ENCODE measurements at places on chromosomes 13 and 19. TPM values are rescaled to one million over a fixed set of nuclear protein-coding genes. Genes with fewer than 3 reads are reported as not detected.

PGLYRP1 gene
- 1.6 TPM for total RNA-seq

INSR gene
- total RNA-seq: 75.5 TPM

GRCh38 chr19:43606569-43607229 lies 5.2 kb upstream of the SRRM5 start:
- DNase-seq: no peak

DNA sequence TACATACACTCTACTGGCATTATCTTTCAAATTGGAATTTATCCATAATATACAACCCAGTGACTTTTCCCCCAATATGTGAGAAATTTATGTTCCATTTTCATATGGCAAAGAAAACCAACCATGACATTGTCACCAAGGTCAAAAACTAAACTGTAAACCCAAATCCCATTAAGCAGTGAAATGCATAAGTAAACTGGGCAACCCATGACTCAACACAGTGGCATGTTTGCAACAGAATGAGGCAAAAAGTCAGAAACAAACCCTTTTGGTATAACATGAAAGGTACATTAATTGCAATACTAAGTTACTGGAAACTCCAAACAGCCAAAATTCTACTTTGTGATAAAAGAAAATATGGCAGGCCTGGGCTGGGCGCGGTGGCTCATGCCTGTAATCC lies 4.9 kb downstream of the ZNF878 start:
- no peak for DNase-seq

- DNase-seq: no peak
Observed at GRCh38 chr13:81658598-81659370, 1317.9 kb upstream of the SPRY2 start.

DNA sequence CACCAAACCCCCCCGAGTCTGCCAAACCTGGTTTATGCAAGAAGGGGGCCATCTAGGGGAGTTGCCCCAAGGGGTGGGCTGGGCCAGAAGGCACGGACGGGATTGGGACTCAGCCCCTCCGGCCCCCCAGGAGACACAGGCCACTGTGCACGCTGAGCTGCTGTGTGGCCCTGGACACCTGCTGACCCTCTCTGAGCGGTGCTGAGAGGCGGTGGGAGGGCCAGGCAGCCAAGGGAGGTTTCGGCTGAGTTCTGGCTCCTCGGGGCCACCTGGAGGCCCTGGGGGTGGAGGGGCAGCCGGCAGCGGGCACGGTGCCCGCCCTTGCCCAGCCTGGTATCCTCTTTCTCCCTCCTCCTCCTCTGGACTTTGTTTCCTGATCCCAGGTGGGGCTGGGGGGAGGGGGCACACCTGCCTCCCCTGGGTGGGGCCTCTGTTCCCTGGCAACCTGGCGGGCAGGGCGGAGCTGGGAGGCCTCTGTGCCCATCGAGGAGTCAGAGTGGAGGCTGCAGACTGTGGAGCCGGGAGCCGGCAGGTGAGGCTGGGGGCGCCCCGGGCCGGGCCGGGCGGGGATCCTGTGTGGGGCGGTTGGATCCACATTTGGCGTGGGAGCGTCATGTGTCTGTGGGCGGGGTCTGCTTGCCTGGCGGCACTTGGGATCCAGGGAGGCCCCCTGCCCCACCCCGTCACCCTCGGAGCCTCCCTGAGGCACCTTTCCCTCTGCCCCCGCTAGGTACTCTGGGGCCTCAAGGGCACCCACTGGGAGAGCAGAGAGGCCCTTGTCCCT lies at the start of gene MISP:
MISP (plus strand) TSS at position 473 of the 784 bp plus-strand sequence. CDS start 5,835 bp downstream, outside the sequence.
- DNase-seq: no peak

DNA sequence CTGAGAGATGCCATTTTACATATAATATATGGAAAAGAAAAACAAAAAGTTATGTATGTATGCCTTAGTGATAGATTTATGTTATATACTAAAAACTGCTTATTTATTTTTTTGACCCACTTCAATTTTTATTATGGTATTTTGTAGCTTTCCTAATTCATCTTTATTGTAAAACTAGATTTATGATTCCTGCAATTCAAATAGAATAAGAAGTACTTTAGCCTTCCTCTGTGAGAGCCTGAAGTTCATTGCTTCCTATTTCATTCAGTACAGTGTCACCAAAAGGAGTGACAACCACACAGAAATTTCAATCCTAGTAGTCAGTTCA lies 158.1 kb downstream of the RGCC start:
- DNase-seq: no peak

- DNase-seq: no peak
Observed at GRCh38 chr13:27401210-27401609, 23.2 kb upstream of the GTF3A start.

GRCh38 chr13:101830035-101830434 lies 377.6 kb downstream of the ITGBL1 start:
- no peak for DNase-seq

DNA sequence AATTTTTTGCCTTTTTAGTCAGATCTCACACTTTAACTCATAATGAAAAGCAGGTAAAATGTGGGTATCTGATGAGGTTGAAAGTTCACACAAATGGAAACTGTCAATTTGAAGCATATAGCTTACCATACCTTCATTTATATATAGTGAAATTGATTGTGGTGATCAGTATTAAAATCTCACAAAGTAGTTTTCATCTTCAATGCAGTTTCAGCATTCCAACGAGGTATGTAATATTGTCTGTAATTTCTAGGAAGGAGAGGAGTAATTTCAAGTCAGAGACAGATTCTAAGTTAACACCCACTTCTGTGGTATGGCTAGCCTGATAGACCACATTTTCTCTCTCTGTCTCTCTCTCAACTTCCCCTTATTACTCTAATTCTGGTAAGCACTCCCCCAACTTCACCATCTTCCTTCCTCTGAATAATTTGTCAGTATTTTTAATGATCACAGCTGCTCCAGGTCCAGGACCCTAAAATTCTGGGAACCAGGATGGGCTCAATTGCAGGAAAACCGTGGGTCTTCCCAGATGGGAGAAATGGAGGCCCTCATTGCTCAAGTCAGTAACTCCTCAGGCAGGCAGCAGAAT lies 455.7 kb downstream of the FGF9 start:
- no peak for DNase-seq

GRCh38 chr13:46343279-46343994 lies 43.6 kb downstream of the RUBCNL start:
- DNase-seq: no peak

DNA sequence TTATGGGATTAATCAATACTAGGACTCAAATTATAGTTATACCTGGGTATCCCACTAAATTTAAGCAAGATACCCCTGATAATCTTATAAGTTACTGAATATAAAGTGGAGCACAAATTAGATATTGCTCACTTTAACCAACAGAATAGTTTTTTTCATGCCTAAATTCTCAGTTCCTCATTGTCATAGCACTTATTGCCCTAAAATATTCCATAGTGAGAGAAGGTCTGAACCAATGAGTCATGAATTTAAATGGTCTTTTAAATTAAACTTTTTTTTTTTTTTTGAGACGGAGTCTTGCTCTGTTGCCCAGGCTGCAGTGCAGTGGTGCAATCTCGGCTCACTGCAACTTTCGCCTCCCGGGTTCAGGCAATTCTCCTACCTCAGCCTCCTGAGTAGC lies 42.4 kb downstream of the ZNF136 start:
- no peak for DNase-seq

DNA sequence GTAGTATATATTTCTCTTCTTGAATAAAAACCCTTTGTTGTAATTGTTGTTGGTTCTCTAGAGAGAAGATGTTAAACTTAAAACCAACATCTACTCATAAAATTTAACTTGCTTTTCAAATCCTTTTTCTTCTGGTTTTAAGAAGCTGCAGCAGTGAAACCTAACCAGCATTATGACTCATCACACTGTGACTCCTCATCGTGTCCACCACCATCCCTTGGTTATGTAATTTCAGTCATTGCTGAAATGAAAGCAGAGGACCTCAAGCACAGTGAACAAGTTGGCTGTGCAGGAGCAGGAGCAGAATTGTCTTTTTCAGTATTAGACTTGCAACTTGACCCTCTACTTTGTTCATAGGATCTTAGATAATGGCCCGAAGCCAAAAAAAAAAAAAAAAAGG lies 64.9 kb upstream of the HTR2A start:
- no peak for DNase-seq

Measured in mesenteric fat pad (tissue), 1 donor.